ENCODE measurements at places on chromosomes 2 and 18.

- H3K4me3 ChIP-seq: no peak overlapping the region
- DNase-seq: no peak
- no peaks in the 10 kb centered on the region for H3K36me3 ChIP-seq
- H3K27me3 ChIP-seq: no peaks in the 10 kb centered on the region
Measured at GRCh38 chr2:197878792-197879191, 74.4 kb downstream of the PLCL1 start.

DNA sequence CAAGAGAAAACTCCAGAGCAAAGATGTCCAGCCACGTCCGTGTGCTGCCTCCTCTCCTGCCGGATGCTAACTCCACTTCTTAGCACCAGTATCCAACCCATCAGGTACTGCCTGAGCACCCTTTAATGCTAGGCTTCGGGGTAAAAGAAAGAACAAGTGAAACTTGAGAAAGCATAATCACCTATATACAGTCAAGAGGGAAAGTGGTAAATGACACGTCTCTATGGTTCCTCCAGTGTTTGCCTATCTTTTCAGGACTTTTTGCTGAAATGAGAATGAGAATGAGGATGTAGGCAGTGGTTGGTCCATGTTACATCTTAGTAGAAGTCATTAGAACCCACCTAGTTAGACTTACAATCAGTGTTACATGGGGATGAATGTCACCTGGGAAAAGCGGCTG lies 47.9 kb downstream of the EPHA4 start:
- DNase-seq: no peak
- no peaks in the 10 kb centered on the region for H3K27me3 ChIP-seq
- no peak overlapping the region for H3K4me3 ChIP-seq
- H3K27ac ChIP-seq: no peak overlapping the region
- peaks cover 6% of the 10 kb centered on the region for H3K36me3 ChIP-seq

GRCh38 chr18:35121531-35121930 lies 80.3 kb downstream of the MAPRE2 start:
- H3K27ac ChIP-seq: no peak overlapping the region
- peaks cover 17% of the 10 kb centered on the region for H3K4me1 ChIP-seq
- no peaks in the 10 kb centered on the region for H3K36me3 ChIP-seq
- no peak for DNase-seq

DNA sequence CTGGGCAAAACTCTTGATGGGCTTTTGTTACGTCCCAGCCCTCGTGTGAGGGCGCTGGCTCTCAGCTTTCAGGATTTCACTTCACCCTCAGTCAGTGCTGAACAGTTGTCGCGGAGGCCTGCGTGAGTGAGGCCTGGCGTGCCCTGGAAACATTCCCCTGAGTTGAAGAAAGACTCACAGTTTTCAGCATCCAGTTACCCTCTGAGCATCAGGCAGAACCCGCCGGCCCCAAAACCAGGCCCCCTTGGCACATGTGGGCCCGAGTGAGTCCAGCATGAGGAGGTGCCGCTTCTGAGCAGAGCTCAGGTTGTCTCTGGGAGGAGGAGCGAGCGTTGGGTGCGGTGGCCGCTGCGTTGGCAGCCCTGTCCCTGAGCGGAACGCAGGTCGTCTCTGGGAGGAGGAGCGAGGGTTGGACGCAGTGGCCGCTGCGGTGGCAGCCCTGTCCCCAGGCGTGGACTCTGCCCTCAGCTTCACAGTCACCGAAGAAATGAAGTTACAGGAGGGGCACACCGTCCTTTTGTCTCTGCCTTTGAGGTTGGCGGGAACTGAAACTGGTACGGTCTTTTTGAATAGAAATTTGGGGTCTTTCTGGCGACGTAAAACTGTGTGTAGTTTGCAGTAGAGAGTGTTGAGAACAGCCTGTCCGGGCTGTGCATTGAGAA lies at the start of gene NEU4:
Gene NEU4, plus strand, starts transcription at position 473 of the 662 bp plus-strand sequence. CDS start 5,292 bp downstream, outside the sequence.
- peaks cover 6% of the 10 kb centered on the region for H3K4me1 ChIP-seq
- H3K36me3 ChIP-seq: no peaks in the 10 kb centered on the region
- no peak within 1 kb of the TSS for H3K27ac ChIP-seq
- peak within 1 kb of the TSS; percentile 16 for H3K4me3 ChIP-seq

- H3K27me3 ChIP-seq: no peaks in the 10 kb centered on the region
- DNase-seq: no peak
- peaks cover 1% of the 10 kb centered on the region for H3K4me1 ChIP-seq
- peaks cover 10% of the 10 kb centered on the region for H3K36me3 ChIP-seq
- no peak overlapping the region for H3K27ac ChIP-seq
- H3K4me3 ChIP-seq: no peak overlapping the region
Measured at GRCh38 chr18:35671966-35672603, 90.5 kb downstream of the GALNT1 start.

- DNase-seq: peak; percentile 97
- H3K27me3 ChIP-seq: no peaks in the 10 kb centered on the region
- no peaks in the 10 kb centered on the region for H3K36me3 ChIP-seq
- H3K4me3 ChIP-seq: no peak overlapping the region
Measured at GRCh38 chr18:29181151-29181901, 1004.4 kb upstream of the CDH2 start.

- DNase-seq: peak; percentile 66
- no peaks in the 10 kb centered on the region for H3K27me3 ChIP-seq
- H3K27ac ChIP-seq: peak overlapping the region; percentile 98
- H3K4me1 ChIP-seq: peaks cover 3% of the 10 kb centered on the region
- H3K36me3 ChIP-seq: no peaks in the 10 kb centered on the region
Measured at GRCh38 chr2:47905386-47906156, 727 bp downstream of the FBXO11 start.

- no peak overlapping the region for H3K4me3 ChIP-seq
- H3K36me3 ChIP-seq: peaks cover 17% of the 10 kb centered on the region
- H3K27me3 ChIP-seq: no peaks in the 10 kb centered on the region
- H3K4me1 ChIP-seq: peaks cover 34% of the 10 kb centered on the region
- no peak for DNase-seq
Measured at GRCh38 chr18:48594471-48595094, 55.8 kb downstream of the CTIF start.
